ENCODE measurements at places on chromosomes 5 and 9.
A peak's percentile ranks its signal among the peaks of the same experiment; 100 is the strongest.

- DNase-seq: no peak
Observed at GRCh38 chr9:20729523-20729922, 45.5 kb downstream of the FOCAD start.

GRCh38 chr9:73151653-73152542, at the start of gene ANXA1:
Gene ANXA1 (plus strand): TSS chr9:73151865. CDS start chr9:73158536, 6,671 bp downstream.
- DNase-seq: peak; percentile 75

DNA sequence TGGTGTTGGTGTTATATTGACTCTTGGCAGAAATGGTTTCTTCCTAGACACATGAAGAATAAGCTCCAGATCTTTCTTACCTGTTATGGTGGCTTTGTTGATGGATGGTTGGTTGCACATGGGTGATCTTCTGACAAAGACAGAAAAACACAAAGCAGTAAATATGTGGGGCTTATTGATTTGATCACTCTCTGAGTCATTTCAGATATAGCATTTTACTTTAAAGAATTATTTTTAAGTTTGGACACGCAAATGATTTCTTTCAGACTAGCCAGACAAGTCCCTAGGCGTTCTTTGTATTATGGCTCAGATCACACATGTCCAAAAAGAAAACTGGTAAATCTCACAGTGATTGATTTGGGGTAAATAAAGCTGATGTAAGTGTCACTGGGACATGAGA, 597.6 kb downstream of the RAB3C start:
- DNase-seq: no peak

DNA sequence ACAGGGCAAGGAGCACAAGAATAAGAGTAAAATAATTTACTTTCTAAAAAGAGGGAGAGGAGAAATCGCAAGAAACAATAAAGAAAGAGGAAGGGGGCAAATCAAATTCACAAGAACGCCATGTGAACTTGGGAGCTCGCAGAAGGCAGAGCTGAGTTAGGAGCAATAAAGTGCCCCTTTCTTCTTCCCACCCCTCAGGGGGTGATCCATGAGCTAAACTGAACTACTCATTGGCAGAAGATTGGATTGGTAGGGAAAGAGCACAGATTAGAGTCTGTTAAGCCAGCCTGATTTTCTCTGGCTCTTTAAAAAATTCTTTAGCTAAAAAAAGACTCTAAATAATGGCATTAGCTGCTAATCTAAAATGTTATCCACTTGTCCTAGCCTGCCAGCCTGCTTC, 307.5 kb downstream of the EBF1 start:
- no peak for DNase-seq

GRCh38 chr5:175885813-175886212, 14.4 kb downstream of the CPLX2 start:
- DNase-seq: no peak

DNA sequence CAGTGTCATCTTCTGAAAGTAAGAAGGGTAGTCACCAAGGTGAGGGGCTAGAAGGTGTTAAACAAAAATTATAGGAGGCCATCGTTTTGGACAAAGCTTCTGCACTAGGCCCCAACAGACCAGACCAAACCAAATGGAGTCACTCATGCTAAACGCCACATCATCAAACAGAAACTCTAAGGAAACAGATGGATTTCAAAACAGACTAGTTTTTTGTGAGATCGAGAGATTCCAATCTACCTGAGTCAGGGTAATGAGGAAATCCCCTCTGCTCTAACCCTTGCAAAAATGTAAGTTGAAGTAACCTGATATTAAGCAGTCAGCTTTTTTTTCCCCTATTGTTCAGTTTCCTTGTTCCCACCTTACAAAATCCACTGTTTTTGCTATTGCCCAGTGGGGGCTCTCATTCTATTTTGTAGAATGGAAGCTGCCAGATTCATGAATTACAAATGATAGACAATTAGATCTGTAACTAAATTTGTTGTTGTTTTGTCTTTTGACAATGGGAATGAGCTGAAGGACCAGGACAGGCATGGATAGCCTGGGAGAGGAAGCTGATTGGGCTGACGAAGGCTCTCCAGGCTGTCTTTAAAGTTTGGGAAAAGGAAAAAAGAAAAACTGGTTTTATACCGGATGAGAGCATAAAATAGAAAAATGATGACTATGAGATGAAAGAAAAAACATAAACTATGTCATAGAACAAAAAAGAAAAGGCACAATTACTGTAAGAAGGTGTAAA, 94.7 kb upstream of the ADAMTSL1 start:
- peak; percentile 96 for DNase-seq

DNA sequence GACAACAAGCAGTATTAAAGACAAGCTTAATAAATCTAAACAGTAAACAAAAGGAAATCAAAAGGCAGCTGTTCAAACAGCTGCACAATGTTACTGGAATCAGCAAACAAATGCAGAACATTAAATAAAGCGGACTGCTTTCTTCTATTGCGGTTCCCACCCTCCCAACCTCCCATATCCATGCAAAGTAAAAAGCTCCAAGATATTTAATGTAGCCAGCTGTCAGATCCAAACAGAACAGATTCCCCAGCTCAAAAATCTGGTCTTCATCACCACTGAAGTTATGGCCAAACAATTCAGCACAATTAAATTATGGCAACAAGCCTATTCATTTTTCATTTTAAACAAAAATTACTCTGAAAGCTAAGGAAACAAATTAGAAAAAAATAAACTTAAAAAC, 75.9 kb downstream of the SLC38A9 start:
- DNase-seq: no peak

DNA sequence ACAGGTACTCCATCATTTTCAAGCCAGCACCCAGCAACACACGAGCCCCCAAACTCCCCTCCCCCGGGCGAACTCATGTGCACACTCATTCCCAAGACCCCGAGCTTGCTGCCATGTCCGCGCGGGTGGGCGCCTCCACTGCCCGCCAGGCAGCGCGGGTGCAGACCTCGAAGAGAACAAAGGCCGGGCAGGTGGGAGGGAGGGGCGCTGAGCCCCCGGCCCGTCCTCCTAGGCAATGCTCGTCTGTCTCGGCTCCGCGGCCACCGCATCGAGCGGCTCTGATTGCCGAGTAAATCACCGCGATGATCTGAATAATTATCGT, 47.1 kb upstream of the PSD2 start:
- DNase-seq: no peak

GRCh38 chr9:112853882-112854585, 36.6 kb downstream of the SLC46A2 start:
- DNase-seq: no peak

DNA sequence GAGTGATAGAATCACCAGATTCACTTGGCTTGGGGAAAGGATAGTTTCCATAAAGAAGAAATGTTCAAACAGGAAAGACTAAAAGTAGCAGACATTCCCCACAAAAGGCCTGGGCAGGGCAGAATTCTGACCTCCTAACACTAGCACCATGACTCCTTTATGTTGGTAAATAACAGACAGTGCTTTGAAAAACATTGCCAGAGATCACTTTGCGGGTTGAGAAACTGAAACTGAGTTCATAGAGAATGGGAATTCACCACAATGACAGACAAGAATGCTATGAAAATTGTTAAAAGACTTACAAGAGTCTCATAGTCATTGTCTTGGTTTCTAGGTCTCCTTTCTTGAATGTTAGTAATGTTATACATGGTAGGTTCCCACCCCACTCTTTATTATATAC, 172.5 kb upstream of the GLRA1 start:
- DNase-seq: no peak
